Epithelial cell of proximal tubule (primary cell): ENCODE measurements at places on chromosomes 1 and 21. TPM values are rescaled to one million over a fixed set of nuclear protein-coding genes. Genes with fewer than 3 reads are reported as not detected.

GPN2 gene
- total RNA-seq: 10.9 and 14.6 TPM in 2 replicates

FGR gene
- total RNA-seq: not detected in 2 replicates

ERG gene
- 0.29 TPM in 1 of 2 replicates, not detected in the other for total RNA-seq

SPATA45 gene
- not detected in 2 replicates for total RNA-seq

NOS1AP gene
- total RNA-seq: 0.72 and 2.2 TPM in 2 replicates

GBP7 gene
- total RNA-seq: not detected in 2 replicates

DNA sequence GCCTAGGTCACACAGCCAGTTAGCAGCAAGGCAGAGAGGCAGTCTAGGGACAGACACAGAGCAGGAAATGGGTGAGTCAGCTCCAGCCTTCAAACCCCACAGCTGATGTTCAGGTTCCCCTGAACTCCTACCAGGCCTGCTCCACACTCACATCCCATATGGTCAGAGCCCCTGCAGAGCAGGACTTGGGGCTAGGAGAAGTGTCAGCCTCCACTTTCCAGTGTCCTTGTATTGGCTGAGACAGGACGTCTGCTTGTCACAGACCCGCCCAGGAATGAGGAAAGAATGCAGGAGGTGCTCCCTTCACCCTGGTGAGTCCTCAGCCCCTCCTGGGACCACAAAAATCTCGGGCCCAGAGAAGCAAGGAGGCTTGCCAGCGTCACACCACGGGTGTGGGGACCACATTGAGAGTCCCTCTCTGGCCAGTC, 92.5 kb downstream of the LACTBL1 start:
- DNase-seq: no peak

DNA sequence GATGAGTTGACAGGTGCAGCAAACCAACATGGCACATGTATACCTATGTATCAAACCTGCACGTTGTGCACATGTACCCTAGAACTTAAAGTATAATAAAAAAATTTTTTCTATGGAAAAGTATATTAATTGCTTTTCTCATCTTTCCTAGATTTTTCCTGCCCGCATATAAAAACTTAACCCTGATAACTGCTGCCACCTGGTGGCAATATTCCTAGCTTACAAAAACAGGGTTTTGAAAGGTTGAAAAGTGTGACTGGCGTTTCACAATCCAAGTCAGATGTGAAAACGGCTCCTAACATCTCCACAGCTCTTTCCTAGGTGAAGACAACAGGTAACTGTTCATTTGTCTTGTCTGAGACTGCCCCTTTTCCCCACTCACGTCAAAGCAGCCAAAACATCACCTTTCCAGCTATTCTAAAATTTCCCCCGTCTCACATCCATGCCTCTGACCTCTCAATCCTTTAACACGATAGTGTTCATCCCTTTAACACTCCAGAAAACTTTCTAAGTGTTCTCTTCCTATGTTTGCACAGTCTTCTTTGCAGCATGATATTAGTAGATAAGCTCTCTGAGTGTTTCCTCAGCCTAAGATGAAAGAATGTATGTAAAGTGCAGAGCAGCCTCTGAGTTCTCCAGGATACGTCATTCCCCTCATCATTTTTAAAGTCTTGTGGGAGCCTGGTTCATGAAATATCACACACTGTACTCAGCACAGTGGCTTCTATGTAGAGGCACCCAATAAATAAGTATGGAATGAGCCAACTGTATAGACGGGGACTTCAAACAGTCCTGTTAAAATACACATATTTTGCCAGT, 27.5 kb downstream of the OVGP1 start:
- peak; percentile 10 for DNase-seq

- no peak for DNase-seq
Measured at GRCh38 chr1:30270461-30270860, 452.9 kb downstream of the MATN1 start.

DNA sequence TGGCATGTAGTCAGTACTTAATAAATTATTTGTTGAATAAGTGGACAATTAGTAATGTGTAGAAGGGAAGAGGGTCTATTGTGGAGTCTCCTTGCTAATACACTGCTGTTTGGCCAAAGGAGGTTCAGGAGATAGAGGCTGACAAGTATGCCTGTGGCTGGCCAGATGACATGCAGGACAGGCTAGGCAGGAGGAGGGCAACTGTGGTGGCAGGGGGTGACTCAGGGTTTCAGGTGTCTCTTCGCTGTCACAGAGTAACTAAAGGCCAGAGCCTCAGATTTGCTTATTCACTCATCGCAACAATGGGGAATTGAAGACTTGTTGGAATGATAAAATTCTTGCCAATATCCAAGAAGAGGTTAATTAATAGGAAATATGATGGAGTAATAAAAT, 33.1 kb downstream of the THRAP3 start:
- no peak for DNase-seq

DNA sequence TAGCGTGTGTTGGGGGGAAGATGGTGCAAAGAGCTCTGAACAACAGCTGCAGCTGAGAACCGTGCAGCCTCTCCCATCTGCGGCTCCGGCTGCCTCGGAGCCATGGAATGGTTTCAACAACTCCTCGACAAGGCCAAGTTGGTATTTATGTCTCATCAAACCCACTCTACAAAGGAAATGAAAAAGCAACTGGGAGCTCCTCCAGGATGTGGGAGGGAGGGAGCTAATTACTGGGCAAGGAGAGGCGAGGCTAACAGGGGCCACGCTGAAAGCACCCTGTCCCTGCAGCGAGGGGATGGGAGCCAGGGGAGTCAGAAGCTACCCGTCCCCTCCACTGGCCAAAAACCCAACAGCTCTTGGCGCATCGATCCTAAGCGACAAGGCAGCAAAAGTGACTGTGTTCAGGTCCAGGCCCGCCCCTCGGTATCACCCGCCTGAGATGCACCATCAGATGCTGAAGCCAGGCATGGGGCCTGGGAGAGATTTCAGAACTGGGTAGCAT, 63.1 kb downstream of the ACOT7 start:
- no peak for DNase-seq

DNA sequence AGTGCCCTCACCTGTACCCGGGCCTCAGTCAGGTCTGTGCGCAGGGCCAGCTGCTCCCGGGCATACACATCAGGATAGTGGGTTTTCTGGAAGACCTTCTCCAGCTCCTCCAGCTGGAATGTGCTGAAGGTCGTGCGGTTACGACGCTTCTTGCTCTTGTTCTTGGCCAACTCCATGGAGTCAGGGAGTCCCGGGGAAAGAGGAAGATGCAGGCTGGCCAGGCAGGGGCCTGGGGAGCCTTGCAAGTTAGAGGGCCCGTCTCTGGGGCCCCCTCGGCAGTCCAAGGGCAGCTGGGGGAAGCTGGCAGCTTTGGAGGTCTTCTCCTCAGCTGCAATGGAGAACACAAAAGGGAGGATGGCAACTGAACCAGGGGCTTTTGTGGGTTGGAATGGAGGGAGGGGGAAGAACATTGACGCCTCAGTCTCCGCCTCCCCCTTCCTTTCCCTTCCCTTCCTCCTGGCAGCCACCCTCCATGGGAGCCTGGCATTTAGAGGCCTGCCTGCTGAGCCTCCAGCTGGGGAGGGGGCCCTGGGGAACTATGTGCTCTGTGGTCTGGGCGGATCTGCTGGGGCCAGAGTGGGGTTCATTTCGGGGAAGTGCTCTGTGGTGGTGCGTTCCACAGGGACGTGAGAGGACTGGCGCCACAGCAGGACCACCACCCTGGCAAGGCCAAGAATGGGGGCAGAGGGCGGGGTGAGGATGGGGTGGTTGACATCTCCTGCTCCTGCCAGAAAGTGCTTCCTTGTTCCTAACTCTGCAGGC, 5.7 kb downstream of the ALX3 start:
- DNase-seq: no peak

DNA sequence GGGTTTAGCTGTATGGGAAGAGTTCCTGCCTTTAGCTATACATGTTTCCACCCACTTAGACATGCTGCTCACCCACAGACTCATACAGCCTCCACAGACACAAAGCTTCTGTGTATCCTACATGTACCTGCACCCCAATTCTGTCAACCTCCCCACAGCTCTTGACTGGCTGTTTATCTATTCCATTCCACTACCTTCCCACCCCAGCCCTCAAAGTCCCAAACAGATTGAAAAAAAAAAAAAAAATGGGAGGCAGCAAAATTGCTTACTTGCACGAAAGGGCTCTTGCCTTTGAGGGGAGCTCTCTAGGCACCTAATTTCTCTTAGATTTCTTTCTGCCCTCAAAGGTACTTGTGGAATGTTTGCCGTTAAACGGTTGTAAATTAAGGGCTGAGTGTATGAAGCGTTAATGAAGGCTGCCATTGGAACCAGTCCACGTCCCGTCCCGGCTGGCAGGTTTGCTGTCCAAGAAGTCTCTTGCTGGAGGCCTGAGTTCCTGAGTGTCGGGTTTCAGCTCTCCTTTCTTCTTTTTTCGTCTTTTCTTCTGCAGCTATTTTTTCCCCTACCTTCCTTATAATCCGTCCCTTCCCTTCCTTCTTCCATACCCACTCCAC, 43.6 kb downstream of the PBX1 start:
- no peak for DNase-seq

DNA sequence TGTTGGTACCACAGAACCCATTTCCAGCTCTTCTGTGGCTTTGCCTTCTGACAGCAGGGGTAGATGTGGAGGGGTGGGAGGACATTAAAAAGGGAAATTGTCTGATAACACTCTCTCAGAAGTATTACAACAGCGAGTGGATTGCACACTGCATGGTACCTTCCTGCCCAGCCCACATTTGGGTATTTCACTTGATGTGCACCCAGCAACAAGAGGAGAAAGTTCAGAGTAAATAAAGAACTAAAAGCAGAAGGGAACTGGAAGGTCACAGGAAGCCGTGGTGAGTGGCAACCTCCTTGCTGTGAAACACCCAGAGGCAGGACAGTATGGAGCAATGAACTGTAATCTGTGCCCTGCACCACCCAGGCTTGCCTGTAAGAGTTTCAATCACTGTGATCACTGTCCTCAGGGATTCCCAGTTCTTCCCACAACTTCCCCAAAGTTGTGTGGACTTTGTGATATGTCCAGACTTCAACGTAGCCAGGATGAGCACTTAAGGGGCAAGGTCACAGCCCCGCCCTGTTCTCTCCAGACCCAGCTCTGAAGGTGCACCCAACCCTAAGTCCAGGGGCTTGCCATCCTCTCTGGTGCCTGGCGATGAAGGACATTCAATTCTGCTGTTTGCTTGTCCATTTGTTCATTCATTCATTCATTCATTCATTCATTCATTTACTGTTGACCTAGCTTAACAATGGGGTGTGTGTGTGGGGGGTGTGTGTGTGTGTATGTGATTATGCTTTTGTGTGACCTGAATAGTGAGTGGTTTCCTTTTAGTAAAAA, 18.7 kb upstream of the F5 start:
- DNase-seq: no peak

- DNase-seq: no peak
Measured at GRCh38 chr1:8027748-8028570, 1.9 kb upstream of the ERRFI1 start.

- DNase-seq: no peak
Measured at GRCh38 chr1:119115311-119115710, 25.1 kb downstream of the WARS2 start.

DNA sequence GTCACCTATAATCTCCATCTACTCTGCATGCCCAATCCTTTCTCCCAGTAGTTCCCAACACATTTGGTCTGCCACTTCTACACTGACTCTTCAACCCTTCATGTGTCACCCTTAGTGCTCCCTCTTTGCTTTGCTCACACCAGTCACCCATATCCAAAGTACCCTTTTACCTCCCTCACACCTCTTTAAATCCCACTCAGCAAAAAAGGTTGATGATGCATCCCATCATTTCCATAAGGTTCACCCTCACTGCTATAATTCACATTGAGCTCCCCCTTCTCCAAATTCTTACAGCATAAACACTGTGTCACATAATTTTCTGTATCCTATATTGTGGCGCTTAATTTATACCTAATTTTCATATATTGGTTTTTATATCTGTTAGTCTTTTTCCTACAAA, 83.8 kb upstream of the ATP1B1 start:
- no peak for DNase-seq
